ENCODE measurements at places on chromosomes 16 and 17. TPM values are rescaled to one million over a fixed set of nuclear protein-coding genes. Genes with fewer than 3 reads are reported as not detected.

Gene KRT17
- not detected for total RNA-seq

DNA sequence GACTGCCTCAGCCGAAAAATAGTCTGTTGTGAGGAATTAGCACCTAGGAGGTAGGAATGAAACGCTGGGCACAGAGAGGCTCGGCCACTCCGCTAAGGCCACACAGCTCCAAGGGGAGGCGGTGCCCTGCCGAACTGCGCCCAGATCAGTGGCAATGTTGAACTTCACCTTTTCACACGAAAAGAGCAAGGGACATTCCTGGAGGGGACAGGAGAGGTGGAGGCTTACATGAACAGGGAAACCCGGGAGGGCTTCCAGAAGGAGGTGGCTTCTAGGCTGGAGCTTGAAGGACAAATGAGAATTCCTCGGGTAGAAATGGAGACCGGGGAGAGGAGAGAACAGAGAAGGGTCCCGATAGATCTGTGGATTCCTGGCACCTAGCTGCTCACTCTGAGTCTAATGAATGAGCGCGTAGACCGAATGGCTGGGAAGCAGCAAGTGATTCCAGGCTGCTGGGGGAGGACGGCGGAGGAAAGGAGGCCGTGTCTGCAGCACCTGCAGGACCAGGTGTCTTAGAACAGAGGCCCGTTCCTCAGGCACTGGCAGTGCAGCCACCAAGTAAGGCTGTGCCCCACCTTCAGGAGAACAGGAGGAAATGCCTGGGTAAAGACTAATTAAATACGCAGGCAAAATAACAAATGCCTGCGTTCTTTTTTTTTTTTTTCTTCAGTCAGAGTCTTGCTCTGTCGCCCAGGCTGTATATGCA, 722 bp upstream of the SLC38A10 start:
- peaks cover 35% of the 10 kb centered on the region for H3K4me1 ChIP-seq
- peak overlapping the region; percentile 92 for H3K4me3 ChIP-seq
- H3K36me3 ChIP-seq: peaks cover 2% of the 10 kb centered on the region
- H3K27ac ChIP-seq: peak overlapping the region; percentile 91

DNA sequence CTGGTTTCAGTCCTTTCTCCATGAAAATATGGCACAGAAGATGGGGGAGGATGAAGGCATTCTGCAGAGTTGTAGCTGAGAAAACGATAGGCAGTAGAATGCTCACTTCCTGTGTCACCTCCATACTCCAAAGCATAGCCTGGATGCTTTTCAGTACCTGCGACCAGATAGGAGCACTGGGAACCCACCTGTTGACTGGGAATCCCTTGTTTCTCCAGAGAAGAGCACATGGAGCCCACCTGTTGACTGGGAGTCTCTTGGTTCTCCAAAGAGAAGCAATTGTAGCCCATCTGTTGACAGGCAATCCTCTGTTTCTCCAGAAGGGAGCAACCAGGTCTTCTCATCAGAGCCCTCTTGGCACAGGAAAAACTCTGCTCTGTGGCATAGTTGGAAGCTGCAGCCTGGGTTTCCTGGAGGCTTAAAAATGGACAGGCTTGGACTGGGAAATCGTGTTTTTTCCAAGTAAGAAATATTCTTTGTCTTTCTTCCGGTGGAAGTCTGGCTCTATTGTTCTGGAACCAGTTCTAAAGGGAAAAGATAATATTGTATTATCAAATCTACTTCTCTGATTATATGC, 13.2 kb downstream of the TERF2IP start:
- no peak overlapping the region for H3K4me3 ChIP-seq
- no peak overlapping the region for H3K27ac ChIP-seq
- peaks cover 18% of the 10 kb centered on the region for H3K36me3 ChIP-seq
- no peaks in the 10 kb centered on the region for H3K4me1 ChIP-seq

DNA sequence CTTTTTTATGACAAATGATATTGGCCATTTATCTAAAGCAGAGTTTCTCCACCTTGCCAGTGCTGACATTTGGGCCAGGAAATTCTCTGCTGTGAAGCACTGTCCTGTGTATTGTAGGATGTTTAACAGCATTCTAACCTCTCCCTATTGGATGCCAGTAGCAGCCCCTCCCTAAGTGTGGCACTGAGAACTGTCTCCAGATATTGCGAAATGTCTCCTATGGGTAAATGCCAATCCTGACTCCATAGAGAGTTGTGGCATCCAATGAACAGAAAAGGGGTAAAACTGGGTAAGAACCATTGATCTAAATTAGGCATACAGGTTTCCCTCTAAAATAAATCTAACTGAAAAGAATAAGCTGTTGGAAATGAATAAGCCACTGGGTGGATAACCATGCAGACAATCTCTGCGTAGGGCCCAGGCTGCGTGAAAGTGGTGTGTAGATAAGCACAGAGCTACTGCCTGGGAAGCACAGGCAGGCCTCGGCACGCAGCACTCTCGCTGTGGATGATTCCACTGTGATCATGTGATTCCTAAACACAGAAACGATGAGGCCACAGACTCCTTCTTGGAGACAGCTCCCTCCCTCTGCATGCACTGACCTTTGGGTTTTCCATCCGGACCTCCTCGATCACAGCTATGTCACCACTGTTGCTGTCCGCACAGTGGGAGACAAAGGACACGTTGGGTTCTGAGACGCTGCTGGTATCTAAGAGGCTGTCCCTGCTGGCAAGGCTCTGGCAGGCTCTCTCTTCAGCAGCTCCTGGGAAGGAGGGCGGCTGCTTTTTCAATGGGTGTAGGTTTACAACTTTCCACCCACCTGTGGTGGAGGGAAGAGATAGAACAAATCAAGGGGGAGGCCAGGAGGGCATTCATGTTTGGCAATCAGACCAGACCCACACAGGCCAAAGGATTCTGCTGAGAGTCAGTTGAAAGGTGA, 44.1 kb downstream of the GTF3C1 start:
- peaks cover 34% of the 10 kb centered on the region for H3K36me3 ChIP-seq
- DNase-seq: no peak
- H3K27ac ChIP-seq: no peak overlapping the region

Gene MYCBPAP
- total RNA-seq: 5.5 TPM

Gene NPIPA8
- total RNA-seq: 0.19 TPM

Data from activated naive CD4-positive, alpha-beta T cell treated with anti-CD3 and anti-CD28 coated beads for 36 hours (primary cell).